CD4-positive, CD25-positive, alpha-beta regulatory T cell (primary cell): ENCODE measurements at places on chromosomes 2 and 18.

GRCh38 chr2:215949991-215950404 lies 63.4 kb downstream of the MREG start:
- DNase-seq: no peak

DNA sequence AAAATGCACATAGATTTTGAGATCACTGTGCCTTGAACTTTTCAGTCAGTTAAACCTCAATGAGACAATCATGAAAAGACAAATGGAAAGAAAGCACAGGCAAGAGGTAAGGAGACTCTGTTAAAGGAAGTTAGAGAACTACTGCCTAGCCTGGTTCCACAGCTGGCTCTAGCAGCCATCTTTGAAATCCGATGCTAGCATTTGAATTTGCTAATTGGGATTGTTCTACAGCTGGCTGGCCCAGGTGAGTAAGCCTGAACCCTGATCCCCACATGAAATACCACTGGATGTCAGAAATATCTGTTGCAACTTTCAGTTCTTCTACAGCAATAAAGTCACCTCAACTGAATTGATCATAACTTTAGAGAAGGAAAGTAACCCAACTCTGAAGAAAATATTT lies 315.2 kb upstream of the CHAC2 start:
- no peak for DNase-seq

- no peak for DNase-seq
Measured at GRCh38 chr2:238985041-238985729, 137.3 kb downstream of the TWIST2 start.

- DNase-seq: peak; percentile 19
Measured at GRCh38 chr18:62183578-62184195, 3.2 kb downstream of the PIGN start.

GRCh38 chr2:130720036-130720435 lies 8.8 kb upstream of the GPR148 start:
- no peak for DNase-seq

DNA sequence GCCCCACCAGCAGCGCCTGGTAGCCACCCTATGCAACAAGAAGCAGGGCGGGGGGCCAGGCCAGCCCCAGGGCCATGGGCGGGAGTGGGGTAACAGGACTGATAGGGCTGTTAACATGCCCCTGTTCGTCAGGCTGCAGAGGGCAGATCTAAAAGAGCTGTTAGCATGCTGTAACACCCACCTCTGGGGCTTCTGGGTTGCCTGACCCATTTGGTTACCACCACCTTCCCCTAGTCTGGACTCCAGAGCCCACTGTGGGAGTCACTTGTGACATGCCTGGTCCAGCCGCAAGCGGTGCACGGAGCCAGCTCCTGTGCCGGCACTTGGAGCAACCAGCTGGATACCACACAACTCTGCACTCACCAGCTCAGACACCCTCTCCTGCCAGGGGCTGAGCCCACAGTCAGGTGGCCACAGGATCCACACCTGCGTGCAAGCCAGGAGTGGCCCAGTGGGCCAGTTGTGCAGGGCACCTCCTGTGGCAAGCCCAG lies 2.1 kb downstream of the METTL8 start:
- no peak for DNase-seq

DNA sequence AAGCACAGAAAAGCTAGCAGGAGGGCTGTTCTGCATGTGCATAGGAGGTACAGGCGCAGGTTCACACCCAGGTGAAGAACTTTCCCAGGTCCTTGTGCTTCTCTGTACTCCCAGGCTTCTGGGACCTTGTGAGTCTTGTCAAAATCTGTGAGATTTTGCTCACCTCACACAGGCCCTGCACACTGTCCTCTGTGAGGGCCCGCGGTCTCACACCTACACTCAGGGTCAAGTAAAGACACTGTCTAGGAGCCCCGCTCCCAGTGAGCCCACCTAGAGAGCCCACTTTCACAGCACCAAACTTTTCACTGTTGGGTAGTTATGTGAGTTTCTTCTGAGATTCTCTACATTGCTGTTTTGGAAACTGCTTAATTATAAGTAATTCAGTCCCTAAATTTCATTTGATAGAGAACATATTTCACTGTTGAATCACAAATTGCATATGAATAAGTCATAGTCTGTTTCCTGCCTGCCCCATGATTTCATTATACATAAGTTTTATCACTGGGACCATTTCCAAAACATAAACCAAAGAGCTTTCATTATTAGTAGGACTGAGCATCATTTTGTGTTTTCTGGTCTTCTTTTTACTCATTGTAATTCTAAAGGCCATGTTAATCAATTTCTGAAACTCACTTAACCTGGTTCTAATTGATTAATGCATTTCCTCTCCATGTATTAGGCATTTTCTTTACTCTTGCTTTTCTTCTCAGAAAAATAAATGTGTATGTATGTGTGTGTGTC lies 234.2 kb upstream of the SPOPL start:
- DNase-seq: no peak

DNA sequence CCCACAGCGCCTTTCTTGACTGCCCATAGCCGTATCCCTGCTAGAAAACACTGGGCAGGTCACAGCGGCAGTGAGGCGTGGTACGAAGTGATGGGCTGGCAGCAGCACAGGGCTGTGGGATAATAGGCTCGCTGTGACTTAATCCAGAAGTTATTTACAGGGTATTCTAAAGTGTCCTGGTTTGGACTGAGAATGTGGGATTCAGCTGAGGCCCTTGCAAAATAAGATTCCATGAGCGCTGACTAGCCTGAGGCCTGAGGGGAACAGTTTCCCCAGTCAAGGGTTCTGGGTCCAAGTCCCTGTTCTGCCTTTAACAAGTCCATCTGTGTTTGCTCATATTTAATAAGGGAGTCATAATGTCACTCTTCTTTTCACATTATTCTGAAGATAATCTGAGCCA lies 34.6 kb downstream of the SETBP1 start:
- DNase-seq: no peak

GRCh38 chr2:181770150-181770549 lies 89.8 kb upstream of the NEUROD1 start:
- no peak for DNase-seq

- no peak for DNase-seq
Measured at GRCh38 chr2:223101340-223102039, 49.5 kb downstream of the KCNE4 start.

DNA sequence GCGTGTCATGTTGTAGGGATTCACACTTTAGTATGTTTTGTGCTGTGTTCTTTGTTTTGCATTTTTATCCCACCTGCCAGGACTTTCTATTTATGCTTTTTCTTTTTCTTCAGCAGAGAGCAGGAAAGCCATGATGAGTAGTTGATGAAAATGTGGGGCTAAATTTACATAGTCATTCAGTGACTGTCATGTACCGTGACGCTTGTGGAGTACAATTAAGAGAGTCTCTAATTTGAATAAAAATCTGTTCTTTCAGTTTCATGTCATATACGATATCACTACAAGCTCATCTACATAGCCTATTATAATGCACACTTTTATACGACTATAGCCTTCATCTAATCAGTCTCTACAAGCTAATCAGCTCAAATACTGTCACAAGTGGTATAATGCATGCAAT lies 112.7 kb upstream of the SPATS2L start:
- DNase-seq: no peak

- no peak for DNase-seq
Measured at GRCh38 chr2:209584472-209584871, 160.6 kb downstream of the MAP2 start.

DNA sequence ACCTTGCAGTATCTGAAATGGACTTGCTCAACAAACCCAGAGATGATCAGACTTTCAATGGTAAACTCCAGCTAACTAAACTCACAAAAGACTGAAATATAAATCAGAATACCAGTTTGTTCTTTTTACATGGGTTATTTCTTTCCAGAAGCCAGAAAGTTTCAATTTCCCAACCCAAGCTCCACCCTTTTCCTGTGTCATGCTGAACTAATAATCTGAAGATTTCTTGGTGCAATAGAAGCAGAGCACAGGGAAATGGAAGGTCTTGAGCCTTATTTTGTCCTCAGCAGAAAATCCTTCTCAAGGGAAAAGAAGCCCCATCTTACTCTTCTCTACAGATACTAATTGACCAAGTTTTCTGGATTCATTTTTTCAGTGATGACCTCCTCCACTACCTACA lies 93.3 kb upstream of the PAPOLG start:
- no peak for DNase-seq

- DNase-seq: no peak
Measured at GRCh38 chr2:72913486-72914205, 3.7 kb upstream of the EMX1 start.

DNA sequence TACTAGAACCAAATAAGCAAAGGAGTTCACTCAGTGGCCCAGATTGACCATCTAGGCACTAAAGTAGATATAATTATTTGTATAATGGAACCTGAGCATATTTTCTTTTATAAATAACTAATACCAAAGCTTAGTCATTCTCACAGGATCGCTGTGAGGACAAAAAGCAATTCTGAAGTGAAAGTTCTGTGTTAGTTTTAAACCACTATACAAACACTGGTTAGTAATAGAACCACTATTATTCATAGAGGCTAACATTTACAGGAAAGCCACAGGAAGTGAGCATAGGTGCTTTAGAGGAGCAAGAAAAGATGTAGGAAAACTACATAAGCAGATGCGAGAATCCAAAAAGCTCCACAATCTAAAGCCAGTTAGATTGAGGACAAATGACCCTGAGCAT lies 364.7 kb downstream of the XIRP2 start:
- no peak for DNase-seq

- DNase-seq: peak; percentile 25
Measured at GRCh38 chr2:108605947-108606346, 71.7 kb downstream of the LIMS1 start.

GRCh38 chr2:216078776-216079175 lies 2.8 kb downstream of the PECR start:
- DNase-seq: no peak

GRCh38 chr2:213057977-213058376 lies 93.4 kb downstream of the IKZF2 start:
- DNase-seq: peak; percentile 87

DNA sequence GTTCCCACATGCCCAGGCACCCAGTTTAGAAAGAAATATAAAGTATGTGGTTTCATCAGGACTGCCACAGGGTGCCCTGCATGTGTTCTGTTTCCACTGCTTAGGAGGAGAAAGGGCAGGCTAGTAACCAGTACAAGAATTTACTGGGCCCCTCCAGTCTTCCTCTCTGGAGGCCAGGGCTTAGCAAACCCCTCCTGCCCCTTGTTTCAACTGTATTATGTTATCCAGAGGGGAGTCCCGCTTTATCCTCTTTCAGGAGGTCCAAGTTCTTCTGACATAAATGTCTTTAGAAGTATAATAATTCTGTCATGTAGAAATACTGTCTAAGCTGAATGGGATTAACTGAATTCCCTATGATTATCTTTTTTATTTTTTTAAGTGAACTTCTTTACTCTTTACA lies 132.1 kb downstream of the WDSUB1 start:
- DNase-seq: no peak

GRCh38 chr2:105473011-105473410 lies 74.2 kb upstream of the FHL2 start:
- DNase-seq: no peak

GRCh38 chr2:12227941-12228608 lies 481.6 kb downstream of the LPIN1 start:
- no peak for DNase-seq

- no peak for DNase-seq
Measured at GRCh38 chr18:70332694-70333093, 43.8 kb downstream of the SOCS6 start.
